ENCODE measurements at places on chromosomes 13 and 19.

DNA sequence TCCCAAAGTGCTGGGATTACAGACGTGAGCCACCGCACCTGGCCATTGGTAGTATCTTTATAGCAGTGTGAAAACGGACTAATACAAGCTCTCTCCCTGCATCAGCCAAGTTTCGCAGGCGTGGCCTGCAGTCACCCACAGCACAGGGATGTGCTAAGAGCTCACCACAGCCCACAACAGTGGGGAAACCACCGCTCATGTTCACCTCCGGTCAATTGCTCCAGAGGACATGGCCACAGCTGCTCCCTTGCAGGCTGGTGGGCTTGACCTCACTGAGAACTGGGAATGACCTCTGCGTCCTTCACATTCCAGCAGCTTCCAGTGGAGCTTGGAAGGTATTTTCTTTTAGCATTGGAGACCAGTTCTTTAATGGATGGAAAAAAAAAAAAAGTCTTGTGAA, 156.4 kb downstream of the KCTD15 start:
- DNase-seq: no peak

DNA sequence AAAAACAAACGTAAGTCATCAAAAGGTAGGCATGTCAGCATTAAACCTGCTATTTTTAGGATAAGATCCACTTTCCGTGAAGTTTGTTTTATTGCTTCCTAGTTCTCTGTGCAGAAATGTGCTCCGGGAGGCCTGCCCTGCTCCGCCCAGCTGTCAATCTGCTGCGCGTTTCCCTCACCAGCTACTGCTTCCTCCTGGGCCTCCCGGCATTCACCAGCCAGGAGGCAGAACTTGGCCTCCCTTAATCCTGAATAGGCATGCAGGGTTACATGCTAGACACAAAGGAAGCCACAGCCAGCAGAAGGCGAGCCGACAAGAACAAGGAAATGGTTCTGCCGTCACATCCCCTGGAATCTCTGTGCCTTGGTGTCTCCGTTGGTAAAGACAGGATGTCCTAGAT, 386.2 kb downstream of the IRS2 start:
- no peak for DNase-seq

GRCh38 chr13:21967871-21968270, 297.0 kb downstream of the FGF9 start:
- no peak for DNase-seq

- no peak for DNase-seq
Measured at GRCh38 chr19:49212016-49212701, 54.6 kb downstream of the TRPM4 start.

GRCh38 chr13:107743983-107744382, 471.4 kb downstream of the LIG4 start:
- DNase-seq: no peak

- DNase-seq: no peak
Measured at GRCh38 chr13:93226623-93227279, at the start of gene GPC6. Gene GPC6, plus strand, starts transcription at chr13:93226807.

- DNase-seq: no peak
Measured at GRCh38 chr19:28989739-28990138, 223.2 kb downstream of the UQCRFS1 start.
